Cardiac fibroblast (primary cell): ENCODE measurements at places on chromosomes 1 and 21.
A peak's percentile ranks its signal among the peaks of the same experiment; 100 is the strongest.

DNA sequence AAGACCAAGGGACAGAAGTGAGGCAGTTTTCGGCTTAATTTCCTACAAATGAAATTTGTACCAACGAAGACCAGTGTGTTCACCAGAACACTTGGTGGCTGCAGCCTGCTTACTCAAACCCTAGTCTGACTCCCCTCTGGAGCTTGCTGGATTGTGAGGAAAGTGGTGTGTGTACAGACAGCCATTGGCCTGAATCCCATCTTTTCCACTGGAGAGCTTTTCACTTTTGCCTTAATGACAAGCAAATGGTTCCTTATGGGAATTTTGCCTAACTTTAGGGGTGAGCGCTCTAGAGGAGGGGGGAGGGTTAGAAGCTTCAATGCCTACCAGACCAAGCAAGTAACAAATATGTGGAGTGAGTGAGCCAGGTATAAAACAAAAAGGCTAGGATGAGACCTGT, 17.3 kb downstream of the METTL13 start:
- no peak for DNase-seq

DNA sequence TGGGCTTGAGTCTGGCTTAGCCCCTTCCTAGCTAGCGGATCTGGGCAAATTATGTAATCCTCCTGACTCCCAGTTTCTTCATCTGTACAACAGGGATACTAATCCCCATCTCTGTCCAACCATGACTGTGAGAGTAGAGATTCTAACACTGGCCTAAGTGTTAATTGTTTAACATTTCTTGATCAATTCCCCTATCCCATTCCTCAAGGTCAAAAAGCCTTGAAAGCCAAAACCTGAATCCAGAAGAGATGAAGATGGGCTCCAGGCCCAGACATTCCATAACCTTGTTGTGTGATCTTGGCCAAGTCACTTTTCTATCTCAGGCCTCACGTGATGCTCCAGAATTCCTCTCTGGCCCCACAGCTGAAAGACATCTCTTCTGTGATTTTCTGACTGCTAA, 18.8 kb upstream of the PHLDA3 start:
- peak; percentile 28 for DNase-seq

- peak; percentile 16 for DNase-seq
Measured at GRCh38 chr1:28926629-28927265, 12.4 kb downstream of the EPB41 start.

DNA sequence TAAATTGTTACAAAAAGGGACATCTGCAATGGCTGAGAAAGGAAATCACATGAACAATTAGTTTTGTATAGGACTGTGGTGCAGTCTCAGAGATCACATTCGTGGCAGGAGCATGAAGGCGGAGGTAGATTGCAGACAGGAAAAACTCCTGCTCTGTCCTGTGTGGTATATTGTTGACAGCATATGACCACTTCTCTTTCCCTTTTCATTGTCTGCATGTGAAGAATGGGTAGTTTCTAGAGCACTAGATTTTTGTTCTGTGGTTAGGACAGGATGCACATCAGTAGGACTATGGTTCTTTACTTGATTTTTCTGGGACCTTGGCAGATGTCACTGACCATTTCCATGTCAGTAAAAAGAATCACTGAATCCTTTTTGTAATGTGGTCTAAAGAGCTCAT, 625.9 kb upstream of the PKN2 start:
- DNase-seq = no peak

DNA sequence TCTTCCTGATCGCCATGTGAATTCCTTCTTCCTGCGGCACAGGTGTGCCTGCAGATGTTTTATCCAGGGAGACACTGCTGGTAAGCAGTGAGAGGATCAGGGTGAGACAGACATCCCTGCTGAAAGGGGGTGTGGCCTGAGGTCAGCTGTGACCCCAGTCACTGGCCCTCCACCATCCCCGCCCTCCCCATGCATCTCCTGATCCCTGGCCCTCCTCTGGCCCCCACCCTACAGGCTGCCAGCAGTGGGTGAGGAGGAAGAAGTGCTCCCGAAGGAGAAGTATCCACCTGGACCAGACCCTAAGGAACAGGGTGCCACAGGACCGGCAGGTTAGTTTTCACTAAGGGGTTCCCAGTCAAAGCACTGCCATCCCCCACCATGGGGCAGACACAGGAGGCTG, 85.3 kb downstream of the GLIS1 start:
- no peak for DNase-seq

DNA sequence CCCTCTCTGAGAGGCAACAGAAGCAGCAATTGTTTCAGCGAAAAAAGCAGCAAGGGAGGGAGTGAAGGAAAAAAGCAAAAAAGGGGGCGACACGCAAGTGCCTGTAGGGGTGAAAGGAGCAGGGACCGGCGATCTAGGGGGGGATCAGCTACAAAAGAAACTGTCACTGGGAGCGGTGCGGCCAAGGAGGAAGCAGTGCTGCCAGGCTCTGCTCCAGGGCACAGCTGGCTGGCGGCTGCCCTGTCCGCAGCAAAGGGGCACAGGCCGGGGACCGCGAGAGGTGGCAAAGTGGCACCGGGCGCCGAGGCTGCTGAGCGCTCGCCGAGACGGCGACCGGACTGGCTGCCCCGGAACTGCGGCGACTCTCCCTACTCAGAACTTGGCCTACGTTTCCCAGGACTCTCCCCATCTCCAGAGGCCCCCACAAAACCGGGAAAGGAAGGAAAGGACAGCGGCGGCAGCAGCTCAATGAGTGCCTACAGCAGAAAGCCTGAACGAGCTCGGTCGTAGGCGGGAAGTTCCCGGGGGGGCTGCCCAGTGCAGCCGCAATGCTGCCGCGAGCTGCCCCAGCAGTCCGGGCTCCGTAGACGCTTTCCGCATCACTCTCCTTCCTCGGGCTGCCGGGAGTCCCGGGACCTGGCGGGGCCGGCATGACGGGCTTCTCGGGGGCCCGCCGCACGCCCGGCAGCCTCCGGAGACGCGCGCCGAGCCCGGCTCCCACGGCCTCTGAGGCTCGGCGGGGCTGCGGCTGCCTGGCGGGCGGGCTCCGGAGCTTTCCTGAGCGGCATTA, 1.0 kb upstream of the CDKN2C start:
- peak; percentile 33 for DNase-seq

DNA sequence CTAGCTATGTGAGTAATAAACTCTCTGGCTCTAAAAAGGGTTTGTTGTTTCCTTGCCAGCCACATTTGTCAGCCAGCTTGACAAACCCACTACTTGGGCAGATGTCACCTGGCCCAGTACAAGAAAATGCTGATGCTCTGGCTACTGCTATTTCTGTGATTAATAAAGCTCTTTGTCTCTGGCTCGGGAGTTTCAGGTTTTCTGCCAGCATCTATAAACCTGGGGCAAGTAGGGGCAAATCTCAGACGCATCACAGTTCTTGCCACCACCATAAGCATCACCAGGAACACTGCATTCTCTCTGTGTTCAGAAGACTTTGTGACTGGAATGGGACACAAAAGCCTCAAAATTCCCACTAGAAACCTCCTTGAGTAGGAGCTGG, 2.5 kb downstream of the ITLN2 start:
- DNase-seq = no peak

DNA sequence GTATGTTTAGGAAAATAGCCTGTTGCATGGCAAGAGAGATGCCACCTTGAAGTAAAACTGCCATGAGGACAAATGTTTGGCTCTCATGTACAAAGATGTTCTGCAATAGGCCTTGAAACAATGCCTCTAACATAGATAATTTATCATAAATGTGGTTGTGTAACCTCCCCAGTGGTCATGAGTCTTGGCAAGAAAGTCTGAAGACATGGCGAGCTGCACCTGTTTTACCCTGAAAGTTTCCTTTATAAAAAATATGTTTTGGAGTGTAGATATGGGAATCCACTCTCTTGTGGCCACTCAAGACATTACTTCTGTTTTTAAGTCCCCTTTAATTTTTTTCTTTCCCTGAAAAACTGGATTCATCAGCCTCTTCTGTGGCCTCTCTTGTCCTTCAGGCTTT, 2217.1 kb downstream of the NCAM2 start:
- no peak for DNase-seq

DNA sequence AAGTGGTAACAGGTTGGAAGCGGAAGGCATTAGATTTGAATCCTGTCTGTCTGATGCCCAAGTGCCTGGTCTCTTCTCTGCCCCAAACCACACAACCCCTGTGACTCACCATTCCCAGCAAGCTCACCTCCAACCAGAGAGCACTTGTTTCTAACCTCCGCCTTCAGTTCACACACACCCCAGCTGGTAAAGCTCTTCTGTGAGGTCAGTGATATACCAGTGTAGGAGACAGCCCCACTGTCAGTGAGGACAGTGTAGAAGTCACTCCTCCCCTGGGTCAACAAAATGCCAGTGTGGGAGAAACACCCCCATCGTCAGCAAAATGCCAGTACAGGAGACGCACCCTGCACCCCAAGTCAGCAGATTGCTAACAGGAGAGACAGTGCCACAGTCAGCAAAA, 2.6 kb downstream of the RIMS3 start:
- no peak for DNase-seq

DNA sequence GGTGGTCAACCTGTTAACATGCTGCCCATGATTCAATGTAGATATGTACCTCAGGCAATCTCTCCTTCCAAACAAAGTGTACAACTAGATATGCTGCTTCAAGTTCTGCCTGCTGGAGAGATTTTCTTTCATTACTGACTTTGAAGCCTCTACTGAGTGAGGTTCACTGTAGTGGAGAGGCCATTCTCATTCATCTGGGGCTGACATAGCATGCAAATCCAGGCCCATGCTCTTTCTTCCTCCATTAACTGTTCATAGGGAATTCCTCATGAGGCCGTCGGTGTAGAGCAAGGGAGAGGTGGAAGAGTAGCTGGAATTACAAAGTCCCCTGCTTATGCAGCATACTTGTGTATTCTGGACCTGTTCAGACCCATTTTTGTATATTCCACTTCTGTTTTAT, 38.6 kb downstream of the VANGL2 start:
- no peak for DNase-seq

DNA sequence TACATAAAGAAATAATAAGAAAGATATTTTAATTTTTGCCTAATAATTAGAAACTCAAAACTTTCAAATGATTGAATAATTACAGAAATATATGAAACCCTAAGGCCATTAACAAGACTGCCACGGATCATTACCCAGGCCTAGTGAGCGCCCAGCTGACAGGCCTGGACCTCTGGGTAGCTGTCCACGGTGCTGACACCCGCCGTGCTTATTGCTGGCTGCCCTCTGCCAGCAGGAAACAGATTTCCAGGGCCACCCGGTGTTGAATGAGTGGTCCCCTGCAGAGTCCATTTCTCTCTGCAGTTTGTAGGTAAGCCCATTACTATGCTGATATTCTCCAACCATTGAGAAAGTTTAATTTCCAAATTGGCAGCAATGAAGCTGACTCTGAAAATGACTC, 254.4 kb upstream of the GJB5 start:
- peak; percentile 1 for DNase-seq

GRCh38 chr1:244150665-244151064, 99.6 kb downstream of the ZBTB18 start:
- DNase-seq = no peak
